CD4-positive, alpha-beta T cell treated with Interleukin-4 for 4 hours (primary cell): ENCODE measurements at places on chromosomes 5 and 9.

DNA sequence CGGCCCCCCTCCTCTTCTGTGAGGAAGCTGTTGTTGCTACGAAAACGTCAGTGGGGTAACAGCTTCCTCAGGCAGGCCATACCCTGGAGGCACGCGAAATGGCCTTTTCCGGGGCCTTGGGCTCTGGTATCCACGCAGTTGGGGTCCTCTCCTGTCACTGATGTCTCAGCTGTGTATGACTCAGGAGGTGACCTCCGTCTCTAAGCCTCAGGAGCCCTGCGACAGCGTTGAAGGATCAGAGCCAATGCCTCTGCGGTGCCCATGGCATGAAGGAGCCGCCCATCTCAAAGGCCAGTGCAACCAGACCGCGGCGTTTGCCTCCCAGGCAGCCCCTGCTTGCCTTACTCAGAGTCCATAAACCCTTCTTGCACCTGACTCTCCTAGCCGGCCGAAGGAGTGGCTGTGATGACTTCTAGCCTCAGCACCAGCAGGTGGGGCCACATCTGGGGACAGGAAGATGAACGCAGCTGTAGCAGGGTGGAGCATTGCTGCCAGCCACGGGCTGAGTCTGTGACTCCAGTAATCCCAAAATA, 1.0 kb upstream of the MXD3 start:
- no peak for DNase-seq

GRCh38 chr5:114940709-114941108, 229.0 kb downstream of the TRIM36 start:
- no peak for DNase-seq

- no peak for DNase-seq
These were observed 23.2 kb upstream of the JADE2 start for GRCh38 chr5:134502259-134502658.

GRCh38 chr9:113963017-113963620, 87.0 kb downstream of the ZNF618 start:
- DNase-seq = peak; percentile 30

GRCh38 chr5:154421868-154422267, 23.9 kb upstream of the SAP30L start:
- DNase-seq = no peak
